NCI-H1105 (cell line): ENCODE measurements at places on chromosomes 3 and 15.

DNA sequence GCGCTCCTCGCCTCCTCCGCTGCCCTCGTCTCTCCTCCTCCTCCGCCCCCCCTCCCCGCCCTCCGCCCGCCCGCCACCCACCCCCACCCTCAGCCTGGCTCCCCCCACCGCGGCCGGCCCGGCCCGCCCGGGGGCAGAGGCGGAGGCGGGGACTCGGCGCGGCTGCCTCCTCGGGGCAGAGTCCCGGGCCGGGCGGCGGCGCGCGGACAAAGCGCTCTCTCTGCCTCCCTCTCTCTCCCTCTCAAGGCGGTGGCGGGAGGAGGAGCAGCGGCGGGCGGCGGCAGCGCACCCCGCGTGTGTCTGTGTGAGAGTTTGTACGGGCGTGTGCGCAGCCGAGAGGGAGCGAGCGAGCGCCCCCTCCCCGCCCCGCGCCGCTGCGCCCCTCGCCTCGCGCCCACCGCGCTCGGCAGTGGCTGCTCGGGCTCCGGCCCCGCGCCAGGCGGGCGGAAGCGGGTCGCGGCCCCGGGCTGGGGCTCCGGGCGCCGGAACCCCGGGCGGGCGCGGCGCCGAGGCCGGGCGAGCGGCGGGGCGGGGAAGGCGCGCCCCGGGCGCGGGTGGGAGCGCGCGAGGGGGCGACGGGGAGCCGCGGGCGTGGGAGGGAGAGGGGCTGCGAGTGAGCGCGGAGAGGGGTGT, at the start of gene IGF2BP2:
IGF2BP2 (minus strand) TSS at position 37 of the 633 bp plus-strand sequence. CDS start 82 bp downstream, outside the sequence.
- peak; percentile 24 for DNase-seq

DNA sequence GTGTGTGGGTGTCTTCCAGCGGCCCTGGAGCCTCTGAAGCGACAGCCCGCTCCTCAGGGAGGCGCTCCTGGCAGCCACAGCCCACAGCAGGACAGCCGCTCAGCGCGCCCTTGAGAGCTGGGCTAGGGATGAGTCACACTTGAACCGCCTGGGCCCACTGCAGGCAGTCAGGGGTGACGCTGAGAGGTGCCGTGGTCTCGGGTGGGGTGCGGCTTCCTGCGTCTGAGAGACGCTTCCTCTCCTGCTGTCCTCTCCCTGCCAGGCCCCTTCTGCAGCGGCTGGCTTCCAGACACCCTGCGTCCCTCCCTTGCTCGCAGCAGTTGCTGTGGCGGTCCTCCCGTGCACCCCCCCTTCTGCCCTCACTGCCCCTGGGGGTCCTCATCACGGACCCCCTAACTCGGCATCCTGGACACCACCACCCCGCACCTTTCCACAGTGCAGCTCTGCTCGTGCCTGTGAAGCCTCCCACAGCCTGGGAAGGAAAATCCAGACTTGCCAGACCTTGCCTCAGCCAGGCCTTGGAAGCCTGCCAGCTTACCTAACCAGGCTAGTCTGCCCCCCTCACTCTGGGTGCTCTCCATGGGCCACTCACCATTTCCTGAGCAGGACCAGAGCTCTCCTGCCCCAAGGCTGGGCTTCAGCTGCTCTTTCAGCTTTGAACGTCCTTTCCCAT, 1.1 kb upstream of the SPTBN5 start:
- DNase-seq: peak; percentile 45

DNA sequence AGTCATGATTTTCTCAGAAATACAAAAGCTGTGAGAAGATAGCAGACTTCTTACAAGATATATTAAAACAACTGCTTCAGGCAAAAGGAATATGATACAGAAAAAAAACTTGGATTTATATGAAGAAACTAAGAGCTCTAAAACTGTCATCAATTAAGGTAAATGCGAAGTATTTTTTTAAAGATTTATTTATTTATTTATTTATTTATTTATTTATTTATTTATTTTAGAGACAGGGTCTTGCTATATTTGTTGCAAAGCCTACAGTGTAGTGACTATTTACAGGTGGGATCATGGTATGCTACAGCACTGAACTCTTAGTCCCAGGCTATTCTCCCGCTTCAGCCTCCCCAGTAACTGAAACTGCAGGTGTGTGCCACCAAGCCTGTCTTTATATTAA, 274.3 kb upstream of the BCHE start:
- no peak for DNase-seq

DNA sequence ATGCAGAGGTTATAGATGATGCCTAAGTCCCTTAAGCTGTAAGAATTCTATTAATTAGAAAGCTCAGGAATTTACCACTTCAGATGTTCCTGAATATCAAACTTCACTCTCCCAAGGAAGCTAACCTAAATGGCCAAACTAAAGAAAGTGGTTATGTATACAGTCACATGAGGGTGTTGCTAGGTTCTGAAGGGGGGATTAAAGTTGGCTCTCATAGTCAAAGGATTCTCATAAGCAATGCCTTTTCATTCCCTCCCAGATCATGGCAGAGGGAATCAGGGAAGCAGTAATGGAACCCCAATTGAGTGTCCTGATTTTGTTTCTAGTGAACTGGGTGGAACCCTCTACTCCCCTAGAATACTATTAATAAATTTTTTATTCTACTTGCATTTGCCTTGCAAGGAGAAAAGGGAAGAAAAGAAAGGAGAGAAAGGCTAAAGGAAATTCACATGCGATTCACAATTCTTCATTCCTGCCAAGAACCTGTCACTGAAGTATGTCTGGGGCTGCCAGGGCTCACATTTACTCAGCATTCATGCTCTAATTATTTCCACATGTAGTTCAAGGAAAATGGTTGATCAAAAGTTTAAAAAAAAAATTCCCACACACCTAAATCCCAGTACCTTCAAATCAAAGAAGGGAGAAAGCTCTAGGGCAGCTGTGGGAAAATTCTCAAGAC, 25.1 kb downstream of the FSTL1 start:
- no peak for DNase-seq

GRCh38 chr3:153338487-153338886, 176.5 kb downstream of the RAP2B start:
- no peak for DNase-seq

GRCh38 chr3:42503251-42503924, 945 bp downstream of the VIPR1 start:
- no peak for DNase-seq

- DNase-seq: no peak
Observed at GRCh38 chr3:58120075-58120812, 90.5 kb downstream of the DNASE1L3 start.

GRCh38 chr15:94324117-94324826, 92.9 kb downstream of the MCTP2 start:
- peak; percentile 31 for DNase-seq

- no peak for DNase-seq
Observed at GRCh38 chr3:74331711-74332110, 282.7 kb downstream of the CNTN3 start.

- DNase-seq: no peak
Observed at GRCh38 chr3:74267131-74267530, 347.3 kb downstream of the CNTN3 start.

DNA sequence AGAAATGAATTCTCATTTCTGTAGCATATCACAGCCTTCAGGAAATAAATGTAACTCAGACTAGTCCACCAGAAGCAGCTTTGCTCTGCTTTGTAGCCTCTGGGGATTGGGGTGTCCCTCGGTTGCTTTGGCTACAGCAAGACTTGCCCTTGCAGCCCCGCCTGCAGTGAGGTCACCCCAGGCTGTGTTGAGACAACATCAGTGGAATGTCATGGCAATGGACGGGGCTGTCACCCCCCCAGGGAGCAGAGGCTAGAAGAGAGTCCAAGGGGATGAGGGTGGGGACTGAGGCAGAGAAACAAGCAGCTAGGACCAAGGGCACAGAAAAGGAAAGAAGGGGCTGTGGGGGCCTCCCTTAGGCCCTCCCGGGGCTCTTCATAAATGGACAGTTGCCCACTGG, 854 bp downstream of the CLEC3B start:
- DNase-seq: no peak

DNA sequence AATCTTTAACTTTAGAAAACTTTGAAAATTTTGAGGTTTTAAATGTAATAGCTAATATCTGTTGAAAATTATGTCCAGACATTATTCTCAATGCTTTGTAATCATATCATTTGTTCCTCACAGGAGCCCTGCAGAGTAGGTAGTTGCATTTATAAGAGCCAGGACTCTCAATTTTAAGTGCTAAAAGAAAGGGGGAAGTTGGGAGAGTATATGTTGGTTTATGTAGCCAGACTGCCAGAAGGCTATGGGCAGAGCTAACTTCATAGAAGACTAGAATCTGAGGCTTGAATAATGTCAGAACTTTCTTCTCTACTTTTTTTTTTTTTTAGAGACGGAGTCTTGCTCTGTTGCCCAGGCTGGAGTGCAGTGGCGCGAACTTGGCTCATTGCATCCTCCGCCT, 9.1 kb downstream of the VPS8 start:
- no peak for DNase-seq

GRCh38 chr3:45048244-45048643, 22.1 kb downstream of the CLEC3B start:
- DNase-seq: no peak

DNA sequence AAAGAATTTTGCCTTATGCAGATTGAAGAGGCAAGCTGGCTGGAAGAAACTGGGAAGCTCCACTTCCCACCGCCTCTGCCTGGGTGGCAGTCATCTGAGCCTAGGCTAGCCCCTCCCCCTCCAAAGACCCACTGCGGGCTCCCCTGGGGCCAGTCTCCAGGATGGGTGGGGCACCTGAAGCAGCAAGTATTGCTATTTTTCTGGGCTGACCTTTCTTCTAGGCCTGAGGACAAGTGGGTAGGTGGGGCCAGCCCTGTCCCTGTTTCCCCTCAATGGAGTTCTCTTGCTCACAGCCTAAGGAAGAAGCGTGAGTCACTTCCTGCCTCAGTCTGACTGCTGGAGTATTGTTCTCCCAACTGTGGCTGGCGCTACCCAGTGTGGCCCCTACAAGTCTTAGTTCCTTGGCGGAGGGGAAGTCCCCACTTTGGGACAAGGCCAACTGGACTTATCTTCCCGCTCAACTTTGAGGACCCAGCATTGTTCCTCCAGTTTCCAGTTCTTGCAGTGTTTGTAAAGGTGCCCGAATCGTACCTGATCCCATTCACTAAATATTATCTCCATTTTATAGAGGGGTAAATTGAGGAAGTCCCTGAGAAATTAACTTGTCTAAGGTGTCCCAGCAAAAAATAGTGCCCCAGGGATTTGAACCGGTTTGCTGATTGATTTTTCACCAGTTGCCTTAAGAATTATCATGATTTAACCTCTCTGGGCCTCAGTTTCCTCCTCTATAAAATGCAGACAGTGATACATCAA, 1.4 kb downstream of the FURIN start:
- no peak for DNase-seq

DNA sequence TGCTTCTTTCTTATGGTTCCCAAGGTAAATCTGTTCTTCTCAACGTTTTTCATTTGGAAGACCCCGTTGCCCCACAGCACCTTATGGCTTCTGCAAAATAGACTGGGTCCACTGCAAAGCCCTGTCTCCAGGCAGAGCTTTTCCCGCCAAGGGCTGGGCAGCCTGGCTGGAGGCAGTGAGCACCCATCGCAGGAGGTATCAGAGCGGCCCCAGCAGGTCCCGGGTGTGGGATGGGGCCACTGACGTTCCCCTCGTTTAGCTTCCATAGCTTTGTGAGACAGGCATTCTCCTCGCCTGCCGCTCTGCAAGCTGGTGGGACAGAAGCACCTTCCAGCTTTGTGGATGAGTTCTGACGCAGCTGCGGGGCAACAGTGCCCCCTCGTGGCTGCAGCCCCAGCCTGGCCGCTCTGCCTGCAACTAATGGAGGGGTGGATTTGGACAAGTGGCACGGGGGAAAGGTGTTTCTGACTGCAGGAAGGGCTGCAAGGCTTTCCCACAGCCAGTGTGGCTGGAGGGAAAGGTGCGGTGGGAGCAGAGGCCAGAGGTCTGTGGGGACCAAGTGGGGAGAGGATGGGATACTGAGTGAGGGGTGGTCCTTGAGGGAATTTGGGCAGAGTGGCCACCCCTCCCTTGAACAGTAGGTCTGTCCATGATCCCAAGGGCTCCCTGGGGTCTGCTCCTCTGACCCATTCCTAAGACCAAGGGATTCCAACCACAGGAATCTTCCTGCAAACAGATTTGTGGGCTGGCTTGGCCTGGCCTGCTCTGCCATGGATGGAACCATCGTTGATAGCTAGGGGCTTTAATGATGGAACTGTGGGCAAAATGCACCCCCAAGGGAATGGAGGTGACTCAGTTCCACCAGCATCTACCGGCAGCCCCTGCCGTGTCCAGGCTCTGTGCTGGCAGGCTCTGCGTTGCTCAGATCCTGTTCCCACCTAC, 99.4 kb downstream of the FBLN2 start:
- DNase-seq: no peak

DNA sequence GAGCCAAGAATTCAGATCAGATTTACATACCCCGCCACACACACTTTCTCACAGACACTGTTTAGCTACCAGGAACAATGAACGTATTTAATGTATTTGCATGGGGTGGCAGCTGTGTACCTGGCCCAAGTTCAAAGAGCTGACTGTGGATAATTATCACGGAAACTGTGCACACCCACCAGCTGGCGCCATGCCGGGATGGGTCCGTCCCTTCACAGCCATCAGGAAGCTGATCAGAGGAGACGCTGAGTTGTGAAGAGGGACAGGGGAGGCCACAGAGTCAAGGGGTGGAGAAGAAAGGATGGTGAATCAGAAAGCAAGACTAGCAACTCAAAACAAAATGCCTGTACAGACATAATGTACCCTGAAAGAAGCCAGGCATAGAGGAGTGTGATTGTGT, 13.1 kb upstream of the PLA2G4D start:
- DNase-seq: peak; percentile 68

GRCh38 chr3:177622982-177623617, 425.8 kb upstream of the TBL1XR1 start:
- DNase-seq: no peak

- no peak for DNase-seq
Observed at GRCh38 chr3:16885593-16886302, 993 bp downstream of the PLCL2 start.

DNA sequence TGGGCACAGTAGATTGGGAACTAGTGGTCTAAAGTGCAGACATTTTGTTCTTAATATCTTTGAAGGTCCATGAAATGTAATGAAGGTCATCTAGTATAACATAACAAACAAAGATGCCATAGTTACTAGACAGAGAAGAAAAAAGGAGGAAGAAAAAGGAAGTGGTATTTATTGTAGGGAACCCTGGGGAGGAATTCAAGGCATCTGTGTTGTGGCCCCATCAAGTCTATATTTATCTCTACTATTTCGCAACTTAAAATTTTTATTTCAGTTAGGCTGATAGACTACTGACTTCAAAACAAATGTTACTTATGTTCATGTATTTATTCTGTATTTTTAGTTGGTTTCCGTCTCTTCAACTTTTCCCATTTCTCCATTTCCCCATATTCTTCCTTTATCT, 48.9 kb upstream of the ZDHHC23 start:
- DNase-seq: no peak

DNA sequence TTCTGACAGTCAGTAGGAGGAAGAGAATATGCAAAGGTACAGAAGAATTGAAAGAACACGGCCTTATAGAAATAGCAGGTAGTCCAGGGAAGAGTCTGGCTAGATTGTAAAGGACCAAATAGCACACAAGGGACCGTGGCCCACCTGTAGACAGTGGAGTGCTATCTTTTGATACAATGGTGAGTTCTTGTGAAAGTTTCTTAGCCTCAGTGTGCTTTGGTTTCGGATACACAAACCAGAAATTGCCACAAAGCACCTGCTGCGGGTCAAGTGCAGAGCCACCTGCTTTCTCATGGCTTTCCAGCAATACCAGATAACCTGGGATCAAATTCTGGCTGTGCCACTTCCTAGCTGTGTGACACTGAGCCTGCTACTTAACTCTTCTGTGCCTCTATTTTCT, 36.6 kb upstream of the TUBGCP5 start:
- no peak for DNase-seq
